T-cell (primary cell): ENCODE measurements at places on chromosomes 7 and 10.

DNA sequence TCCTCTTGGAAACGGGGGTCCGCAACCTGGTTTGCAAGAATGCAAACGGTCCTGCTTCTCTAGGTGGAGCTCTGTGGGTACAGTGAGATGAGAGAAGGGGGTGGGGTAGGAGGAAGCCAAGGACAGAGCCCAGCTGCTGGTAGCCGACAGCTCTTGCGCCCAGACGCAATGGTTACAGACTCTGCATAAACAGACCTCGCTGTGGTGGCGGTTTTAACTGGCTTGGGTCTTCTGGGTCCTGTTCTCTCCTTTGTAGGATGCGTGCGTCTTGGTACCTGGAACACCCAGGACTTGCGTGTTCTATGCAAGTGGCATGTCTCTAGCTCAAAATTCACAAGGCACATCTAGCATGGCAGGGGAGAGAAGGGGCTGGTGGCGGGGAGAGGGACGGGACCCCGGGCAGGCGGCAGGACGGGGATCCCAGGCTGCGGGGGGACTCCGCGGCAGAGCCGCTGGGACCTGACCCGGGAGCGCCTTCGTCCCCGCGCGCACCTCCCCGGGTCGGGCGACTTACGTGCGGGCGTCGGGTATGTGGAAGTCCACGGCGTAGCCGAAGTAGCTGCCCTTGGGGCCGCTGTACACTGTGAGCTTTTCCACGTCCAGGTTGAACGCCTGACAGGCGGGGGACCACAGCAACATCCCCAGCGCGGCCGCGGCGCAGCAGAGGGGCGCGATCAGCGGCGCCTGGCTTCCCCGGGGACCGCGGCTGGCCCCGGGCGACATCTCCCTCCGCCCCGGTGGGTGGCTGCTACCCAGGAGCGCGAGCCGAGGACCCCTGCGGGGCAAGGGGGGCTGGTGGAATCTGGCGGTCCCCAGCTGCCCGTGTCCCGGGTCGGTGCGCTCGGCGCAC lies 448 bp downstream of the ITGA8 start:
- no peak for DNase-seq

DNA sequence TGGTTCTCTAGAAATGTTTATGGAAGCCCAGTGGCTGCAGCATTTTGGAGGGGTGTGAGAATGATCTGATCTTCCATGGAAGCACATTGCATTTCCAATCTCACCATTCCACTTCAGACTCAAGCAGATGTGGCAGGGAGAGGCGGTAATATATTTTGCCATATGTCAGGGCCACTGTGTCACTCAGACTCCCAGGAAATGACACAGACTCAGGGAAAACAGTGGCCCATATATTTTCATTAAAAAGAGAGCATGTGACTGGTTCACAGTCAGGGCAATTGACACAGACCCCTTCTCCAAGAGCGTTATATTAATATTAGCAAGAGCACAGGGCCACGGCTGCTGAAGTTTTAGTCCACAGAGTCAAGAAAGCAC lies 149.3 kb upstream of the NRP1 start:
- DNase-seq, result no peak

DNA sequence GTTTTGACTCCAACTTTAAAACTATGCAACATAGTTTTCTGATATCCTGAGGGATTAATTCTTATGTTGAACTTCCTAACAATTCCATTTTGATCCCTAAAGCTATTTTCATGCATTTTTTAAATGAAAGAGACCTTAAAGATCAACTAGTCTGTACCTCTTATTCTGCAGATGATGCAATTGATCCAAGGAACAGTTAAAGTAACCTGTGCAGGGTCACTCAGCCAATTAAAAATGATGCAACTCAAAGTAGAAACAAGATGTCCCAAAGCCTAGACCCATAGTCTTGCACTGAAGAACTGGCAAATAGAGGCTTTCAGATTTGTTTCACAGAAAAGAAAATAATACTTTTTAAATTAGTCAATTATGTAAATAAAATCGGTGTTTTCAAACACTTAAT lies 86.3 kb downstream of the IMMP2L start:
- no peak for DNase-seq

DNA sequence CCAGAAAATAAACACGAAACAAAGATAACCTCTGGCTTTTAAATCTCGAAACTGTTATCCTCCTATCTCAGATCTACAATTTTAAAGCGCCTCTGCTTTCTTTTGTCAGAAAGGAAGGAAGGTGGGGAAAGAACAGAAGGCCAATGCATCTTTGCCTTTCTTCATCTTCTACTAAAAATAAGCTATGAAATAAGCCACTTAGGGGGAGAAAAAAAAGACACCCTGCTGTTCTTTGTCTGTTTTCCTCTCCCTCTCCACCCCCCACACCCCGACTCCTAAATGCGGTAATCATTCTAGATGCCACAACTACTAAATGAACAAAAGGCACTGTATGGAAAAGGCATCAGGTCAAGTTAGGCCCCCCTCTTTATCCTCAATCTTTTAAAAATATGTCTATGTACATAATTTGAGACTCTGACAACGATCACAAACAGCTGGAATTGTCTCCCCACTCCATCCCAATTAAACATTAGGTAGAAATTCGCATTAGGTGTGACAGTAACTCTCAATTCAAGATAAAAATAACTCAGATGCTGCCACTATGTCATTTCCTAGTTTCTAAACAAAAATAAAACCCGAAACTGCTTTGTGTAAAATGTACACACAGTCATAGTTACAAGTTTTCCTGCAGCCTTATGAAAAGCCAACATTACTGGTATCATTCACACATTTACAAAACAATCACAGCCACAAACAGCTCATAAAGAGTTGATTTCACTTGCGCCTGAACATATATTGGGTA lies 2.4 kb downstream of the UBE2H start:
- no peak for DNase-seq

DNA sequence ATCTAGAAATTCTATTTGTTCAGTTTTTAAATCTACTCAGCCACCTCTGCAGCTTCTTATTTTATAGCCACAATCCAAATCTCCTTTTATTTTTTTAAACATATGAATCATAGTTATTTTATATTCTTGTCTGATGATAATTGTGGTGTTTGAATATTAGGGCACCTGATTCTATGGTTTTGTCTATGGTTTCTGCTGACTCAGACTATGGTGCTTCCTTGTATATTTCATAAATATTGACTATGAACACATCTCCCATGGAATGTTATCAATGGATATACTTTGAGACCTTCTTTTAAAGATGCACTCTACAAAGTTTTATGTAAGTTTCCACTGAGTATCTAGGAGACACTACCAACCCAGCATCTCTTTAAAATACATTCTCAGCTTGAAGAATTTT lies 1027.0 kb upstream of the AUTS2 start:
- no peak for DNase-seq

GRCh38 chr10:75117995-75118394 lies 6.5 kb downstream of the SAMD8 start:
- DNase-seq, result no peak

DNA sequence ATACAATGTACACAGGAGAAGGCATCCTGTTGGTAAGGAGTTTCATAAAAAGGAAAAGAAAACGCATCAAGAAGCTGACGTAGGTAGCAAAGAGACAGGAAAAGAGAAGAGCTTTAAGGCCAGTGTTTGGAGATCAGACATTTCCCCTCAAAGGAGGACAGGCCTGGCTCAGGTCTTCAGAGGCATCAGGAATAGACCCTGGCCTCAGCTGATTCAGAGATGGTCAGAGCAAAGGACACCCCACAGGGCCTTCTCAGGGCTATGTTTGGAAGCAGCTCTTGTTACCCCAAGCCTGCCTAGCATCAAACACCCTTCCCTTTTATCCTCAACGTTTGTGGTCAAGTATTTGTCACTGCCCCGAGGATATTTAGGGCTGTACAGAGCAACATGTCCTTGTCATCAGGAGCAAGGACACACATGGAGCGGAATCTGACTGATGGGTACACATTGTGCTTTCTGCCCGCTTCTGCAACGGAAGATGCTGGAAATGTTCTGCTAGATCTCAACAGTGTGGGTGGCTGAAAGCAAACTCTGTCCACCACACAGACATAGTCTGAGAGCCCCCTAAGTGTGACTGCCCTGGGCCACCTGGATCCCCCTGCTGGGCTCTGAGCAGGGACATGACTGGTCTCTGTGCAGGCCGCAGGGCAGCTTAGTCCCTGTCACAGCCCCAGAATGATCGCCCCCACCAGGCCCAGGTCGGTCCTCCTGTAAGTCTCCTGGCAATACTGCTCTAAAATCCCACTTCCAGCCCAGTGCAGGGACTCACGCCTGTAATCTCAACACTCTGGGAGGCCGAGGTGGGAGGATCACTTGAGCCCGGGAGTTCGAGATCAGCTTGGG lies 1.0 kb upstream of the ZDHHC4 start:
- no peak for DNase-seq

GRCh38 chr7:16460789-16461493 lies 4.6 kb downstream of the SOSTDC1 start:
- DNase-seq, result no peak

GRCh38 chr10:62430881-62431280 lies 56.7 kb downstream of the ZNF365 start:
- no peak for DNase-seq

- no peak for DNase-seq
These were observed 160.2 kb downstream of the SRPK2 start for GRCh38 chr7:105228555-105228954.

GRCh38 chr7:155093596-155093995 lies 23.5 kb downstream of the HTR5A start:
- DNase-seq, result no peak

GRCh38 chr10:89838044-89838615 lies 136.7 kb downstream of the KIF20B start:
- DNase-seq, result no peak

DNA sequence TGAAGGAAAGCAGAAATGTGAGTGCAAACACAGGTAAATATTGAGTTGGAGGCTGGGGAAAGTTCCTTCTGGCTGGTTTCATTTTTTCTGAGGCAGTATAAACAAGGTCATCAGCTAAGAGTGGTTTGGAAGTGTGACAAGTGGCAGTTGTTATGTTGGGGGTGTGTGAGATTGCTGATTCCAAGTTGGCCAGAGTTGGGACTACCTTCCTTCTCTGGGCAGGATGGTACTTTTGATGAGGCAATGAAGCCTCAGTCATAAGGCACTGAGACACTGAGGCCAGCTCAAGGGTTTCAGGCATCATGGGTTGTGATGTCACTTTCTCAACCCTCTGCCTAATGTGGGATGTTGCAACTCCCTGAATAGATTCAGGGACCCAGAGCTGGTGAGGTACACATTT lies 8.2 kb upstream of the PTTG1IP2 start:
- no peak for DNase-seq

DNA sequence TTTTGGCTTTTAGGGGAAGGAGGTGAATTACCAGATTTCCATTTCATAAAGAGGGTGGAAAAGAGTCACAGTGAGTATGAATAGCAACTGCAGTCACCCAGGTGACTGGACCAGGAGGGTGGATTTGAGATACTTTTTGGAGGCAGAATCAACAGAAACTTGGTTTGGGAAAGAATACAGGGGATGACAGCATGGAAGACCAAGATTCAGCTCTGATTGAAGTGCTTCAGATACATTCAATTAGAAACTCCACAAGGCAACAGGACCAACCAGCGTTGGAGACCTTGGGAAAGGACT lies 83.0 kb downstream of the SGMS1 start:
- DNase-seq, result no peak

DNA sequence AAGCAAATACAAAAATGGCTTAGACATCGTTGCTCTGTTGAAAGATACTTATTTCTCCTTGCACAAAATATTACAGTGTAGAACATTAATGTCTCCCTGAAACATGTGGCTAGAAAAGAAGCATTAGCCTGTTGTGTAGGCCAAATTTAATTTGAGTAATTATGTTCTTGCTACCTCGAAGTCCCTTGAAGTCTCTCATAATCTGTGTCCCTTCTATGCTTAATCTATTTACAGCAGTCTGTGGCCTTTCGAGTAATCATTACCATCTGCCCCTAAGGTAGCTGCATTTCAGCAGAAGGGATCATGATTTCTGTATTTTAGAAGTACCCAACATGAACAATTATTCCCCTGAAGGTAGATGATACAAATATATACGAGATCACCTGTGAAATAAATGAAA lies 615.2 kb downstream of the GRM8 start:
- no peak for DNase-seq

DNA sequence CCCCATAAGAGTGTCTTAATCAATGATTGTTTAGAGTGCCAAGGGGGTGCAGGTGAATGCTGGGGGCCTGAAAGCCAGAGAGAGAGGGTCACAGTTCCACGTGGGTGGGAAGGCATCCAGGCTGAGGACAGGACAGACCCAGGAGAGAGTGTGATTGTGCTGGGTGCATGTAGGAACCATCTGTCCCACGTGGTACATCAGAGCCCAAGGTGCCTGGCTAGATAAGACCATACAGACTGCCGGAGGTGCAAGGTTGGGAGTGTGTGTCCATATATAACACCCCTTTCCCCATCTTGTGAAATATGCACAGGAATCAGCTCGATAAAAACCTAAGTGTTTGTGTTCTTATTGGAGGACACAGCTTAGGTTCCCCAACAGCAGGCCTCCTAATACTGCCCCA lies 85.5 kb downstream of the WIPF3 start:
- DNase-seq, result no peak

DNA sequence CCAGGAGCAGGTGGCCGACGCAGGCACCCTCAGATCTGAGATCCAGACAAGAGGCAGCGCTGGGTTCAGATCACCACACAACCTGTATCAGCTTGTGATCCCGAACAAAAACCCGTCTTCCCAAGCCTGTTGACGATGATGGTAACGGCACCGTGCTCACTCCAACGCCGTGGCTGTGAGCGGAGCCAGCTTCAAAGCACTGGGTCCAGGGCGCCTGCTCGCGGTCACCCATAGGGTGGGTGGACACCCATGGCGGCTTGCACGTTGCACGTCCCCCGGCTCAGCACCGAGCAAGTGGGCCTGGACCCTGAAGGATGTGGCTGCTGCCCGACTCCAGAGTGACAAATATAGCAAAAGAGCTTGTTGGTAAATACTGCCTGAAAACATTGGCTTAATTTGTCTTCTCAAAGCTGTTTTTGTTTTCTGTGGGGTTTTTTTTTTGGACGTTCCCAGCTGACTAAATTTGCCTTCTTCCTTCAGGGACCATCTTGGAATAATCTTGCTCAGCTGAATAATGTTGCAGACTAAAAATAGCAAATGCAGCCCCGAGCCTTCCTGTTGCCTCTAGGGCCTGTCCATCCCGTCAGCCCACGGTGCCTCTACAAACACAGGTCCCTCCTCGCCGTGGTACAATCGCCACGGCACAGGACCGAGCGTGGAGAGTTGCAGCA lies 41.0 kb downstream of the FOXK1 start:
- no peak for DNase-seq

- DNase-seq, result no peak
These were observed 811 bp downstream of the RGS10 start for GRCh38 chr10:119541459-119542356.

DNA sequence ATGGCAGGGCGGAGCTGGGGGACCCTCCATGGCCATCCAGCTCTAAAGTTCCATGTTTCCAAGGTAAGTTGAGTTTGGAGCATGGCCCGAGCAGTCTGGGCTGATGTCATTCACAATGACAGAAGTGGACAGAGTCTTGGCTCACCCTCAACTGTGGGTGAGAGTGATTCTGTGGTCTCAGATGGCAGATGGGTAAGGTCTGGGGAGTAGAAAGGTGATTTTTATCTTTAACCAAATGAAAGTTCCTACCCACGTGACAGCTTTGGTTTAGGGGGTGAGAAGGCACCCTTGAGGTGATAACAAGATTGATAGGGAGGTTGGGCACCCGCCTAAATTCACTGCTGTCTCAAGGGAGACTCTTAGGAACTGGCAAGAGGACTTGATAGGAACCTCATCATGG lies 57.6 kb upstream of the PDZD8 start:
- DNase-seq, result no peak

GRCh38 chr10:131176907-131177306 lies 134.6 kb downstream of the TCERG1L start:
- no peak for DNase-seq

GRCh38 chr10:128060341-128061250 lies 65.6 kb downstream of the MKI67 start:
- DNase-seq, result no peak
